ENCODE measurements at places on chromosomes 6 and 20.

DNA sequence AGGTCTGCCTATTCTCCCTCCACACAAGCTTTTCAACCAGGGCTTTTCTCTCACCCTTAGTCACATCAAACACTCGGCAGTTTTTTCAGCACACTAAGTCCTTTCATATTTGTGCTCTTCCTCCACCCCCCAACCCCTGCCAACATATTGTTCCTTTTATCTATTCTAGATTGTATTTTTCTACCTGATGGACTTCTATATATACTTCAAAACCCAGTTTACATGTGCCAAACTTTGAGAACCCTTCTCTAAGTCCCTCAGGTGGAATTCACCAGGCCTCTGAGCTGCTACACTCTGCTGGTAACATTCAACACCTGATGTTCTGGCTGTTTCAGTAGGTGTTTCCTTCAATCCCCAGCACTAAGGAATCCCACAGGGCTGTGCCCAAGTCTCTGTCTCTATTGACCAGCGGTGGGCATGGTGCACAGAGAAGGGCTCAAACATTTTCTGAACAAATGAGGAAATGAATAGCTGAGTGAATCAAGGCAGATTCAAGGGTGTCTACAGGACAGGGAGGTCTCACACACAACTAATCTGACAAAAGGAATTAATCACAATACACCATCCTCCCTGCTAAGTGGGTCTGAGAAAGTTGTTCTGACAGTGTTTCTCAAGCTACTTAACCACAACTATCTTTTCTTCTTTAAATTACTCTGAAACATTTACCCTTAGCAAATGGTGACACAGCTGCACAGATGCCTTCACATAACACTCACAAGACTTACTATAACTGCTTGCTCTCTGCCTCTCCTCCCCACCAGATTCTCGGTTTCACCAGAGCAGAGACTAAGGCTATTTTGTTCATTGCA is 166.5 kb downstream of the TSHZ2 start:
- DNase-seq = no peak

DNA sequence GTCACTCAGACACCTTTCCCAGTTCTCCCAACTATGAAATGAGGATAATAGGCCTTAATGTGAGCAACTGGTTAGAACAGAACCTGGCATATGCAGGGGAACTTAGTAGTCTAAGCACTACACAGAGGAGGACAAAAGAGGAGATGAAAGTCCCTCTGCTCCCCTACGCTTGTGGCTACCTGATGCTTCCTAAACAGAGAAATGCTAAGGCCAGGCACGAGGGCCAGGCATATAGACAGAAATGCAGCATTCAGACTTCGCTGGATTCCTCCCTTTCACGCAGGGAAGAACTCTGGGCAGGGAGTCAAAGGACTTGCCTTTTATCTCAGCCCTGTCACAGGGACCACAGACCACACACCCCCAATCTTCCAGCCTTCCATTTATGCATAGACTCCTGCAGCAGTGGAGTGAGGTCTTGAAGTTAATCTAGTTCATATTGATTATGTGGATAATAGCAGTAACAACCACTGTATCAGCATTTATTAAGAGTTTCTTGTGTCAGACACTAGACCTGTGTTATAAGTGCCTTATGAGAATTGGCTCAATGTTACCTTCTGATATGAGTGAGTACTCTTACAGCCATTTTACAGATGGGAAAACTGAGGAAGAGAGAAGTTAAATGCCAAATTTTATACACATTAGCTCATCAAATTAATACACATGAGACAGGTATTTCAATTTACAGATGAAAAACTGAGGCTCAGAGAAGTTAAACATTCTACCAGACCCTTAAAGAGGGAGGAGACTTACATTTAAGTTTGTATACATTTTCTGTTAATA is 27.0 kb upstream of the TRAF3IP2 start:
- DNase-seq = no peak

DNA sequence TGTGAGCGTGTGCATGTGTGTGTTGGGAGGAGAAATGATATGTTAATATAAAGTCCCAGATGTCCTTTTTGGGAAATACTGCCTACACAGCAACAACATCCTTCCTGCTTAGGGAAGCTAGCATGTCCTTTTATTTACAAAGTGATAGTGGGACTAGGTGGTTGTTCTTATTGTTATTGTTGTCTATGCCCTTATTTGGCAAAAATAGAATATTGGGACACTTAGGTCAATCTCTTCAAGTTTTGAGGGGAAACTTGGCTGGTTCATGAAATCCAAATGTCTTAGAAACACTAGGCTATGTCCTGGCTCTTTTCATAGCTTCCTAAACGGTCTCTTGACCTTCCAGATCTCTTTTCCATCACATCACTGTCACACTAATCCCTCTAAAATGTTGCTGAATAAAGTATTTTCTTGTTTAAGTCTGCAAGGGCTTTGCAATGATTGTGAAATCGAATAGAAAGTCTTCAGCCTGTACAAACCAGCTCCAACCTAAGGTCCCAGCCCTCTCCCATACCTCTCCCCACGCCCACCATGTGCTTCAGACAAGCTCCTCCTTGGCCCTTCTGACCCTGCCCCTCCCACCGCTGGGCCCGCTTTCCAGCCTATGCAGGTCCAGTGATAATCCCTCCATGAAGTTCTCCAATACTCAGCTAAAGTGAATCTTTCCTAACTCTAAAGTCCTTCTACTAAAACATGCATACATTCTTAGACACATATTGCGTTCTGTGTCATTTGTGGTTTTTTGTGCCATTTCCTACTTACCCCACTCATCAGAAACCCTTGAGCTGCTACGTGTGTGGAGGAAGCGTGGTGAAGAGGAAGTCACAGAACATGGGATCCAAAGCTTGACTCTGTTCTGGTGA is 205.1 kb downstream of the LY86 start:
- no peak for DNase-seq

- DNase-seq = no peak
Observed at GRCh38 chr6:135008072-135008940, 46.3 kb downstream of the HBS1L start.

DNA sequence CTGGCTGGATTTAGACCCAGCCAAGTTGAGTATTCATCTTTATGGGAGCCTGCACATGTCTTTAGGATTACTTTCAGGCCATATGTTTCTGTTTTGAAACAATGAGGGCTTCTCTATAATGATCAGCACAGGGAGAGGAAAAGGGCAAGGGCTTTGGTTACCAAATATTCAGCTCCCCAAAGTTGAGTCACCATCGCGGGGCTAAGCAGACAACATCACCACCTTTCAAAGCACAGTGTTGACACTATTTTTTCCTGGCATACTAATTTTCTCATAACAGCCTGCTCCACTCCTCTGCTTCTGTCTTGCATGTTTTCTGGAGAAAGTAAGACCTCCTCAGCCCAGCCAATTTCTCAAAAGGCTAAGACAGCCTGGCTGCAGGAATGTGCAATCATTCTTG is 4.9 kb downstream of the SCML4 start:
- no peak for DNase-seq

GRCh38 chr20:37902504-37903313 is at the start of gene VSTM2L:
TSS of gene VSTM2L (plus strand) at chr20:37903127. CDS start at chr20:37903351, 224 bp downstream.
- DNase-seq = peak; percentile 24

DNA sequence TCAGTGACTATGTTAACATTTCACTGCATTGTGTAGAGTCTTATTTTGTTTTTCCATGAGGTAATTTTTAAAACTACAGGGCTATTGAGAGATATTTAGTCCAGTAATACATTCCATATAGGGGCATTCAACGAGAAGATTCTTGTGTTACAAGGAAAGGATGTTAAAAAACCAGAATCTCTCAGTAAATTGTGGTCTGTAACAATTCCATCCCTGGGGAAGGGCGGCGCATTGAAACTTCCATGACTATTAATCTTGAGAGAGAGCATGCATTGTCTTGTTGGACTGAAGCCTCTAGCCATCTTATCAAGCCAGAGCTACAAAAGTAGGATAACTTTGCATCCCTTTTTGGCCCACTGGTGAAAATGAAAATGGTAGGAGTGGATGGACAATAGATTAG is 119.7 kb downstream of the BCKDHB start:
- no peak for DNase-seq

- DNase-seq = no peak
Observed at GRCh38 chr6:8462169-8462568, 26.8 kb upstream of the SLC35B3 start.

DNA sequence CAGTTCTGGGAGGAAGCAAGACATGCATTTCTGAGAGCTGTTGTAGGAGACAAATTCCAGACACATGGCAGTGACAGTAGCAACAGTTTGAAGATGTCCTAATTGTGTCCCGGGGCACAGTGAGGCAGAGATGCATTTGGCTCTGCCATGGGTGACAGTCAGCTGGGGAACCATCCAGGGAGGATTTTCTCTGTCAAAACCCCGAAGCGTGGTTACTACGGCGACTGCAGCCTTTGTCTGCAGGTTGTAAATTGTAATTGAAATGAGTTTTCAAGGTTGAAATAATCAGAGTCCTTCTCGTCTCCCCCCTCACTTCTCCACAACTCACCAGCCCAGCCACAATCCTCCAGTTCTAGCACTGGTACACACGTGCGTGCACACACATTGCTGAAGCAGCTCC is 100.1 kb downstream of the GRM4 start:
- no peak for DNase-seq

GRCh38 chr20:8094850-8095249 is 37.2 kb upstream of the PLCB1 start:
- DNase-seq = no peak
